ENCODE measurements at places on chromosomes 7 and 10.

- no peak for DNase-seq
These were observed 138.2 kb downstream of the USP6NL start for GRCh38 chr10:11473128-11473760.

- no peak for DNase-seq
These were observed 5.9 kb upstream of the GDF10 start for GRCh38 chr10:47294057-47294456.

- no peak for DNase-seq
These were observed 22.2 kb upstream of the SH2D4B start for GRCh38 chr10:80515511-80515910.

DNA sequence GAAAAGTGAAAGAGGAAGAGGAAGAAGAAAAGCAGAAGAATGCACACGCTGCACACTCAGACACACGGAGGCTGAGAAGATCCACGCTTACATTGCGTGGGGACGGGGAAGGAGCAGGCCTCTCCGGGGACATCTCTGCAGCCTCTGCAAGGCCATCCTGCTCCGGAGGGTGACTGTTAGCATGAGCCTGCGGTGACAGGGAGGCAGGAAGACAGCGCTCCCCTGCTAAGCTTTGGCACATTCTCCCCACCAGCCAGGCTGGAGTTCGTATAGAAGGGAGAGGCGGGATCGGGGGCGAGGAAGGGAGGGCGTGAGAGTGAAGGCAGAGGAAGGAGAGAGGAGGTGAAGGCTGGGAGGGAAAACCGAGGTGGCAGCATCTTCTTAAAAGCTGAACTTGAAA is 366.0 kb upstream of the SHH start:
- no peak for DNase-seq

DNA sequence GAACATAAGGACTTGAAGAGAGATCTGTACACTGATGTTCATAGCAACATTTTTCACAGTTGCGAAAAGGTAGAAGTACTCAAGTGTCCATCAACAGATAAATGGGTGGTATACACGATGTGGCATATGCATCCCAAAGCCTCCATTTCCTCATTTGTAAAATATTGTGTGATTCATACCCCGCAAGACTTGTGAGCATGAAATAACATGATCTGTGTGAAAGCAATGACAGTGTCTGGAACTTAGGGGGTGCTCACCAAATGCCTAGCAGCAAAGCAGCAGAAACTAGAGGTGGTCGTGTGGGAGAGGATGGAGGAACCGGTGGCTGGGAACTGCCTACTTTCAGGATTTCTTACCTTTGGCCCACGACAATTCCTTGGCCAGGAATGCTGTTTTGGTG is 135.3 kb upstream of the INSYN2A start:
- DNase-seq, result no peak

GRCh38 chr10:101444058-101444898 is 90.3 kb downstream of the BTRC start:
- no peak for DNase-seq

- no peak for DNase-seq
These were observed 778.5 kb downstream of the NRG3 start for GRCh38 chr10:82653244-82654155.

- no peak for DNase-seq
These were observed 213.0 kb downstream of the DNAJB6 start for GRCh38 chr7:157549612-157550299.

GRCh38 chr10:130232166-130233034 is 96.2 kb downstream of the GLRX3 start:
- DNase-seq, result no peak

- DNase-seq, result no peak
These were observed 359.5 kb upstream of the ANKRD30A start for GRCh38 chr10:36765782-36766414.

DNA sequence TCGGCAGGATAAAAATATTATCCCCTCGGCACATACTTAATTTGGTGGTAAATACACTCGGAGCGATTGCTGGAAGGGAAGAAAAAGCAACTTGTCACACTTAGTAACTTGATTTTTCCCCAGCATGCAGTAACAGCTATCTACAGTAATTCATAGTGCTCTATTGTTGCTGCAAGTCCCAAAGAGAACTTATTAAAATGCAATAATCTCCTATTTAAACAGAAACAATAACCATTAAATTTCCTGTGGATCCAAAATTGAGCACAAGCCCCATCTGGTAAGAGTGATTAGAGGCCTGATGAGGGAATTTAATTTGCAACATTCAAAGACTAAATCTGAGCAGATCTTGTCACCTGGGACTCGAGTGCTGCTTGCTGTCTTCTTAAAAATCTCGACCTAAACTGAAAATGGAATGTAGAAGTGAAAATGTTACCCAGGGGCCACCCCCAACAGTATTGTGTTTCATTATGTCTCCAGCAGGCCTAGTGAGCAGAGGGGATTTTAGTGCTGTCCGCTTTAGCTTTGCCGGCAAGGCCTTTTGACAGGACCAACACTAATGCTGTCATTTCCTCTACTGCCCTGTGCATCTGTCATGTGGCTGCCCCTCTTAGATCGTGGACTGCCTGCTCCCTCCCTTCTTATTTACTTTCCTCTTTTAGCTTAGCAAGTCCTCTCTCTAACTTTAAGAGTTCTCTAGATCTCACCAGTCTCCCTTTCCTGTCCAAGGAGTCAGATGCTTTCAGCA is 639.7 kb downstream of the AUTS2 start:
- no peak for DNase-seq

GRCh38 chr10:87759551-87759950 is 58.5 kb downstream of the ATAD1 start:
- no peak for DNase-seq

DNA sequence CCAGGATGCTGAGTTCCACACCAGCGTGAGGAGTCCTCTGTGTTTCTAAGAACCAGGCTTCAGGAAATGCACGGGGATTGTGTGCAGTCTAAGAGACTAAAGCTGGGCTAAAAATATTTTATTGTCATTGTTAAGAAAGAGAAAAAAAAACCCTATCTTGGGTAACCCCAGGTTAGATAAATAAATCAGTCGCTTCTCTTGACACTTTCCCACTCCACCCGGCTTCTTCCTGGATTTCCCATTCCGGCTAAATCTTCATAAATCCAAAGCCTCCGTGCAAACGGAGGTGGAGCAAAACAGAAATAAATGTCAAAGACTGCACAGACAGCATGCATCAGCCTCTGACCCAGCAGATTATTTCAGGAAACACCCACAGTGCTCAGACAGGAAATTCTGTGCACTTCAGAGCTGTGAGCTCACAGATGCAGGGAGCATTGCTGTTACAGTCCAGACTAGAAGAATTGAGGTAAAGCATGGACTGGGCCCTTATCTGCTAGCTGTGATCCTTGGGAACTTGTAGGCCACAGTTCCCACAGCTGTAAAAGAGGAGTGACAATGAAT is 44.8 kb upstream of the GRID1 start:
- no peak for DNase-seq

DNA sequence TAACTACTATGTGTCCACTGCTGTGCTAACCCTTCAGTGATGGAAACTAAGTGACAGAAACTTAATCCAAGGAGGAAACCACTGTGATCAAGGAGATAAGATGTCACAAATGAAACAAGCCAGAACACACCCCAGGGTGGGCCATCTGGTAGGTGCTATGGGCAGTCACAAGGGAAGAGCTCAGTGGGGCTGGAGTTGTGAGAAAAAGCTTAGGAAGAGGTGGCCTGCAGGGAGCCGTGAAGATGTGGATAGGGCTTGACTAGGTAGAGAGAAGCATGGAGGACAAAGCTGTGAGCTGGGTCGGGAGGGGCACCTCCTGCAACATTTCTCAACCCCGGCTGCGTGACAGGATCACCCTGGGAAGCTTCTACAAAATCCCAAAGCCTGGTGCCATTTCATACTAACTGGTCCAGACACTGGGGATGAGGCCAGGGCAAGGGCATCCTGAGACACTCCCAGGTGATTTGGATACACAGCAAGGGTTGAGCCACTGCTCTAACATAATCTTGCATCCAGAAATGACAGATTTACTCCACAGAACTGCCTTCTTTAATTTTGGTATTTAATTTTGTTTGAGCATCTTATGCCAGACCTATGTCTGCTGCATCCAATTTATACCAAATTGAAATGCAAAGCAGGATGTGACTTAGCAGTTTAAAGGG is 69.3 kb downstream of the OSBPL3 start:
- no peak for DNase-seq

DNA sequence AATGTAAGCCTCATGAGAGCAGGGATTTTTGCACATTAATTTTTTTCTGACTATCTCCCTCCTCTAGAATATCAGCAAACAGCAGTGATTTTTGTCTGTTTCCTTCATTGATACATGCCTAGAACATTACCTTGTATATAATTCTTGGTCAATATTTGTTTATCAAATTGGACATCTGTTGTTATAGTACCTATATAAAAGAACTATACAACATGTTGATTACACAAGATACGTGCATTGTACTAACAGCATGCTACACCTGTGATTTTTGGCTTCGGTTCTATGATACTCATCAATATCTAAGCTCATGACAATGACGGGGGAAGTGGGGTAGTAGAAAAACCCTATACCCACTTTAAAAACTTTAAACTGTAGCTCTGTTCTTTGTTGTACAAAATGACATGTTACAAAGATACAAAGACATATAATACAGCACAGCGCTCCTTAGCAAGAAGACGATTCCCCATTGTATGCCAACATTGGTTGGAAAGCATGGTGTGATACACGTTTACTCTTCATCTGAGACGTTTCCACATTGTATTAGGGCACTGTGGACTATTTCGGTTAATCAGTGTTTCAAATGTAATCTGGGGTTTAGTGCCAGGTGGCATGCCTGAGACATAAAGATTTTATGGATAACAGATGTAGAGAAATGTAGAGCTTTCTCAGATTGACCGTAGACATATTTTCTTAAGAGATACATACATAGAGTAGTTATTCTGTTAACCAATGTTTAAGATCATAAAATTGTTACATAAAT is 70.5 kb upstream of the FOXP2 start:
- DNase-seq, result no peak

GRCh38 chr10:22911889-22912762 is 15.7 kb upstream of the ARMC3 start:
- no peak for DNase-seq

DNA sequence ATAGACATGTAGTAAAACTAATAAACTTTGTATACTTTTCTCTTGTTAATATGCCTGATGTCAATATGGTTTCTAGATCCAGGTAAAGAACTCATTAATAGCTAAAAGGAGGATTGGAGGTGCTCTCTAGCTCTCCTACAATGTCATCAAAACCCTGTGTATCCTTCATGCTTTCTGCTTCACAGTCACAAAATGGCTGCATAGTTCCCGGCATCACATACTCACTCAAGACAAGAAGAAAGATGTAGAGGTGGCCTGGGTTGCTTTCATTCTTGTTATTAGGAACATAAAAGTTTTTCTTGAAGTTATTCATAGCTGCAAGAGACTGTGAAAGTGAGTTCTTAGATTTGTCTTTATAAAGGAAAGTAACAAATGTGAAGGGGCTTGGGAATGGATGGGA is 149.7 kb upstream of the EEPD1 start:
- DNase-seq, result no peak

DNA sequence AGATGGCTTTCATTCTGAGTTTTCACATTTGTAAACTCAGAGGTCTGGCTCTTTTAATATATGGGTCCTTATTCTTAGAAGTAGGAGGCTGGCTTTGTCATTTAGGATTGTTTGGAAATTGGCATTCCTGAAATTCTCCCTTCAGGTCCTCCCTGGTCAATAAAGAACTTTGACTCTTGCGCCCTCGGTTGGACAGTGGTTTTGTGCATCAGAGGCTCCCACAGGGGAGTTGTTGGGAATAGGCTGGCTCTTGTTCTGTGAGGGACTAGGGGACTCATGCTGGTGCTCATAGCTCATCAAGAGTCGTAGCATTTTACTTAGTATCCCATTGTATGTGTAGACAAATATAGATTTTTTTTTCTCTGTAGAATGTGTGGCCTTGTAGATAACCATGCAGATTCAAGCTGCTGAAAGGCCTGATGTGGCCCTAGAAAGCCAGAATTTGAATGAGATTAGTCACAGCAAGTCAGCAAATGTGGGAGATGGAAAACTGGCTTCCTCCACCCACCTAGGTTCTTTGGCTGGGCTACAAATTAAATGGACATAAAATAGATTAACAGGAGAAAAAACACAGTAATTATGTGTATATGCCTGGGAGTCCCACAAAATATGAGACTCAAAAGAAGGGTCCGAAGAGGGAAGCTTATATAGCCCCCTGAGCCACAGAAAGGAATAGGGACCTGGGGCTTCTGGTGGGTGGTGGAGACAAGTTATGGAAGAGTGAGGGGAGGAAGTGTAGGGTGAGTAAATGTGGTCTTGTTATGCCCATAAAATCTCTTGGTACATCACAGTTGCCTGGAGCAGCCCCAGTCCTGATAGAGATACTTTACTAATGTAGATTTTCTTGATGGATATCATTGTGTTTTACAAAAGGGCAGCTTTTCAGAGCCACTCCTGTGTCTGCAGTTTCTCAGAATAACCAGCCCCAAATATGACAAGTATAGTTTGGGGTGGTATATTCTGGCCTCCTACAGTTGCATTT is 94.6 kb upstream of the BTBD16 start:
- DNase-seq, result no peak

DNA sequence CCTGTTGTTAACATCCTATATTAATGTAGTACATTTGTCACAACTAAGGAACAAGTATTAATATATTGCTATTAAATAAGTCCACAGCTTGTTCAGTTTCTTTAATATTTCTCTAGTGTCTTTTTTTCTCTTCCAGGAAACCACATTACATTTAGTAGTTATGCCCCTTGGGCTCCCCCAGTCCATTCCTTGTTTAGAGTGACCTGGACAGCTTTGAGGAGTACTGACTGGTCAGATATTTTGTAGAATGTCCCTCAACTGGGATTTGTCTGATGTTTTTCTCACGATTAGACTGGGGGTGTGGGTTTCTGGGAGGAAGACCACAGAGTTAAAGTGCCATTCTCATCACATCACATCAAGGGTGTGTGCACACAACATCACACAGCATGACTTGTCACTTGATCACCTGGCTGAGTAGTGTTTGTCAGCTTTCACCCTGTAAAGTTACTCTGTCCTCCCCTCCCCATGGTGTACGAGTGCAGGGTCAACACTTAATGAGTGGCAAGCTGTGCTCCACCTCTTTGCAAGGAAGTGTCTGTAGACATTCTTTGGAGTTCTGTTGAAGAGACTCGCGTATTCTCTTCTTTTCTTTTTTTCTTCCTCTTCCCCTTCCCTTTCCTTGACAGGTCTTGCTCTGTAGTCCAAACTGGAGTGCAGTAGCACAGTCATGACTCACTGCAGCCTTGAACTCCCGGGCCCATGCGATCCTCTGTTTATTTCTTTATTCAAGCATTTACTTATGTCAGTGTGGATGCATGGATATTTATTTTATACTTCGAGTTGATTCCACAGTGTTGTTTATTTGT is 10.2 kb downstream of the LMTK2 start:
- DNase-seq, result no peak

- no peak for DNase-seq
These were observed 2.2 kb downstream of the TRIM56 start for GRCh38 chr7:101087334-101088068.

DNA sequence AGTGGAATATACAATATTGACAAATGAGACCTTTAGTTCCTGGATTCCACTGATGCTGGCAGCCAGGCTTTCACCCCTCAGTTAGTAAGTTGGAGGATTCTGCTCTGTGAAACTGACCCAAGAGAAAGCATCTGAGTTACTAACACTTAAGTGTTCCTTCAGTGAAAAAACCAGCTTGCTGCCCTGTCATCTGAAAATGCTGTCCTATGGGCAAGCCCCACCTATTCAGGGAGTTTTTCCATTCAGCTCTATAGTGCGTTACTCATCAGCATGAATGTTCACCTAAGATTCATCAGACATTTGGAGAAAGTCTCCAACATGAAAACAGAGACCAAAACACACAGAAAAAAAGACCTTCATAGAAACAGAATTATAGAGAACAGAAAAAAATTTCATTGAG is 37.9 kb downstream of the PRPF18 start:
- no peak for DNase-seq

GRCh38 chr10:110903280-110904278 is 15.4 kb downstream of the BBIP1 start:
- no peak for DNase-seq

Measured in D721Med (cell line).